Osteocyte (in vitro differentiated cells): ENCODE measurements at places on chromosomes 1 and 21. TPM values are rescaled to one million over a fixed set of nuclear protein-coding genes. Genes with fewer than 3 reads are reported as not detected.

GRCh38 chr21:21085206-21085605, 87.0 kb downstream of the NCAM2 start:
- no peak for DNase-seq

BEND5 gene
- 1.5 and 1.7 TPM in 2 replicates for total RNA-seq

DNA sequence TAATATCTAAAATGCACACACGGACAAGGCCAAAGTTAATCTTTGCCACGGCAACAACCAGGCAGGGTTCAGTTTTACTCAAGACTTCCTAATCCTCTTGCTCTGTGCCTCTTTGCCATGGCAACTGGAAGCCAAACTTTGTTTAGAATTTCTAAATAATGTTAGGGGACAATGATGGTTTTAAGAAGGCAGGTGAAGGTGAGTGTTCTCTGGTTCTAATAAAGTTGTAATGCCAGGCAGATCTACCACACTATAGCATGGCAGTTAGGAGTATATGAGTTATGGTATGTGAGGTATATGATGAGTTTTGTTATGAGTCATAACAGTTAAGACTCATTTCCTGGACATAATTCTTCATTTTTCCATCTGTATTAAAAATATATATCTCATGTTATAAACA, 2.7 kb downstream of the PTPRC start:
- DNase-seq, result no peak

DNA sequence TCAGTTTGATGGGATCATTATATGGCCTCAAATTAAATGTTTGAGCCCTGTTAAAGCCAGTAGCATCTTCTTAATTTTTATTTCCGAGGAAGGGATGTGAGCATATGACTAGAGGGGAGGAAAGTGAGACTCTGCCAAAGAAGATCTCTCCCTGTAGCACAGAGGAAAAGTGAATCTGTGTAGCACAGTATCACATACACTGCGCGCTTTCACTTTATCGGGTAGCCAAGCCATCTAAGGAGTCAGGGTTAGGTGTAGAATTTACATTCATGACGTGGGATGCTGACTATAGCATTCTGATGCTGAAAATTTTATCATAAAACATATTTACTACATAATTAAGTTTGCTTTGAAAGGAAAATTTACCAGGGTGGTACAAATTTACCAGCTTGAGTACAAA, 24.0 kb downstream of the LRRC8D start:
- no peak for DNase-seq

IGSF3 gene
- 43.2 and 51.7 TPM in 2 replicates for total RNA-seq

GPR3 gene
- 0.50 and 0.56 TPM in 2 replicates for total RNA-seq

S100A12 gene
- not detected in 2 replicates for total RNA-seq

DNA sequence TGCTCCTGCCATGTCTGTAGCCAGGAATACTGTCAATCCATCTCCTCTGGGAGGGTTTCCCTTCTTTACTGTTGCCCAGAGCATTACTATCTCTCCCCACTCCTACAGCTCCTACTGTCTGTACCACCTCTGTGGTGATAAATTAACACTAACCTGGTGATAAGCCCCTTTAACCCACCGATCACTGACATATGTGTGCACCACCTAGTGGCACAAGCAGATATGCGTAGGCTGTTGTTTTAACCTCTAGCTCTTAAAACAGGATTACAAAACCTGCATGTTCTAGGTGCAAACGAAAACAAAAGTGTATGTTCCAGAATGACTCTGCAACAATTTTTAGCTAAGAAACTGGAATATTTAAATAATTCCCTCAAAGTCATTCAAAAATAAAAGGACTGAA, 93.9 kb upstream of the BEND5 start:
- DNase-seq, result no peak

DNA sequence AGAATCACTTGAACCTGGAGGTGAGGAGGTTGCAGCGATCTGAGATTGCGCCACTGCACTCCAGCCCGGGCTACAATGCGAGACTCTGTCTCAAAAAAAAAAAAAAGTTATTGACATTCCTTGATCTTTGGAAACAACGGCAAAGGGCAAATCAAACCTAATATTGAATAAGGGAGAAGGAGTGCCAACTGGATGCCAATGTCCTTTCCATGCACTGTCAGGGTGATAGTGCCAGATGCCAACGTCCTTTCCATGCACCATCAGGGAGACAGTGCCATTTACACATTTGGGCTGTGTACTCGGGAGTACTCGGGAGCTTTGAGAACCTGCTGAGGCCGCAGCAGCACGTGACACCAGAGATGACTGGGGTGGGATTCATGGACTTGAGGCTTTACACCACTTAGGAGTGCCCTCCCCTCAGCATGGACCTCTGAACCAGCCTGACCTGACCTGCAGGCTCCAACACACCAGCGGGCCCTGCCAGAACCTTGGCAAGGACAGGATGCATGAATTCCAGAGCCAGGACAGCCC, 34.5 kb upstream of the SOD1 start:
- DNase-seq, result no peak

- DNase-seq, result no peak
Measured at GRCh38 chr1:71804140-71804539, 478.2 kb downstream of the NEGR1 start.
